ENCODE measurements at places on chromosomes 3 and 15. TPM values are rescaled to one million over a fixed set of nuclear protein-coding genes. Genes with fewer than 3 reads are reported as not detected.
A peak's percentile ranks its signal among the peaks of the same experiment; 100 is the strongest.

CCDC14 gene
- 25.8 TPM for total RNA-seq

KNG1 gene
- not detected for total RNA-seq

CIP2A gene
- 8.1 TPM for total RNA-seq

SCN11A gene
- 0.13 TPM for total RNA-seq

FGD5 gene
- total RNA-seq: 13.0 TPM

SI gene
- total RNA-seq: not detected

IQCH gene
- total RNA-seq: 13.7 TPM

EXD1 gene
- total RNA-seq: not detected

MKRN3 gene
- total RNA-seq: 0.44 TPM

GRCh38 chr3:197487911-197488391, 67.8 kb downstream of the BDH1 start:
- H3K27ac ChIP-seq: no peak overlapping the region
- peaks cover 18% of the 10 kb centered on the region for H3K4me1 ChIP-seq
- no peaks in the 10 kb centered on the region for H3K36me3 ChIP-seq

DNA sequence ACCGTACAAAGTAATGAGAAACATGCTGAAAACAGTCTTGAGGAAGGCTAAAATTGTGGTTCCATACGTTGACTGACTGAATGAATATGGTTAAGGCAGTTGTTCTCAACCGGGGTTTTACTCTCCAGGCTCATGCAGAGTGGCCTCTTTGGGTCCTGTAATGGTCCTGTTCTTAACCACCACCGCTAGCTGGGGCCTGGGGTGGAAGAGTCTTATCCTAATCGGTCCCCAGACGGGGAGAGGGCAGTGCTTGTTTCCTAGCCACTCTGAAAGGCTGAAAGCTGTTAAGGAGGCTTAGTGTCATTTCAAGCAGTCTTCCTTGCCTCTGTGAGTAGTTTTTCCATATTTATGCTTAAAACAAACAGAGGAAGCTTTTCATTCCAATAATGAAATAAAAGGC, 32.0 kb downstream of the SELENOT start:
- H3K36me3 ChIP-seq: no peaks in the 10 kb centered on the region
- no peak for DNase-seq
- no peak overlapping the region for H3K27ac ChIP-seq
- no peaks in the 10 kb centered on the region for H3K27me3 ChIP-seq

DNA sequence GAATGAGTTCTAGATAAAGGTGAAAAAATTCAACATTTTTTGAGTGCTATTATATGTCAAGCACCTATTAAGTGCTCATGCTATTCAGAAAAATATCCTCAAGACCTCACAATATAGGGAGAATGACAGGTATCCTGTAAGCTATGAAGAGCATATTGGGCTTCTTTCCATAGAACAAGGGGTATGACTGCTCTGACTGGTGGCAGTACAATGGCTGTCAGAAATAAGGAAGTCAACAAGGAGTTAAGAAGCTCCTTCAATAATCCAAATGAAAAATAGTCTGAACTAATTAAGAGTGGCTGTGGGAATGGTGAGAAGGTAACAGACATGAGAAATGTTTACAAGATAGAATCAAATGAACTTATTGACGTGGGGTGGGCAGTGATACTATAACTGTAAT, 24.7 kb downstream of the NPTN start:
- no peak for DNase-seq
- H3K36me3 ChIP-seq: no peaks in the 10 kb centered on the region
- peaks cover 42% of the 10 kb centered on the region for H3K4me1 ChIP-seq
- no peak overlapping the region for H3K27ac ChIP-seq

DNA sequence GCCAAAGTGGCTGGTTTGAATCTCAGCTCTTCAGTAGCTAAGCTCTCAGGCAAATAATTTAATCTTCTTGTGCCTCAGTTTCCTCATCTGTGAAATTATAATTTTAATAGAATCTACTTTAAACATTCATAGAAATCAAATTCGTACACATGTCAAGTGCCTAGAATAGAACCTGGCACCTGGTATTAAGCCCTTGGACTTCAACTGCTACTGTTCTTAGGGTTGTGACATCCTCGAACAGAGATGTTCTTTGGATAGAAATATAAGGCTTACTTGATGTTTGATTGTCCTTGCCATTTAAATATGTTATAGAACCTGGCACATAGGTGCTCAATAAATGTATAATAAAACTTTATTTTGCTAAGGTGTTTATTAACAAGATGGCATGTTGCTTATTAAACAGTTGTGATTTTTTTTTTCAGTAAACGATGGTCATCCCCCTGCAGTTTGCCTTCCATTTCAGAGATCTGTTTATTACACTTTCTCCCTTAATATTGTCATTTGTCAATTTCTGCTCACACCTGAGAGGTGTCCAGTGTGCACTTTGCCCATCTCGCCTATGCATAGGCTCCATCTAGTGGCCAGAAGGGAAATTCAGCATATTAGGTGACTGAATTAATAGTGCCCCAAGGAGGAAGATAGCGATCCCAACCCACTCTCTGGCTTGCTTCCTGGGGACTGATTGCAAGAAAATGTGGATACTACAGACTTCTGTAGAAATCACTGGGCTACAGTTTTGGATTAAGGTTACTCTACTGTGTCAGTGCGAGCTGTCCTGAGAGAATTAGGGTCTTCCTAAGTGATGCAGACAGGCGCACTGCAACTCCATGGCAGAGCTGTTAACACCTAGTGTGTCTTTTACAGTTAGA, 10.7 kb downstream of the IGF1R start:
- peaks cover 52% of the 10 kb centered on the region for H3K4me1 ChIP-seq
- H3K27ac ChIP-seq: no peak overlapping the region
- H3K4me3 ChIP-seq: no peak overlapping the region
- H3K27me3 ChIP-seq: no peaks in the 10 kb centered on the region
- DNase-seq: peak; percentile 27
- no peaks in the 10 kb centered on the region for H3K36me3 ChIP-seq

DNA sequence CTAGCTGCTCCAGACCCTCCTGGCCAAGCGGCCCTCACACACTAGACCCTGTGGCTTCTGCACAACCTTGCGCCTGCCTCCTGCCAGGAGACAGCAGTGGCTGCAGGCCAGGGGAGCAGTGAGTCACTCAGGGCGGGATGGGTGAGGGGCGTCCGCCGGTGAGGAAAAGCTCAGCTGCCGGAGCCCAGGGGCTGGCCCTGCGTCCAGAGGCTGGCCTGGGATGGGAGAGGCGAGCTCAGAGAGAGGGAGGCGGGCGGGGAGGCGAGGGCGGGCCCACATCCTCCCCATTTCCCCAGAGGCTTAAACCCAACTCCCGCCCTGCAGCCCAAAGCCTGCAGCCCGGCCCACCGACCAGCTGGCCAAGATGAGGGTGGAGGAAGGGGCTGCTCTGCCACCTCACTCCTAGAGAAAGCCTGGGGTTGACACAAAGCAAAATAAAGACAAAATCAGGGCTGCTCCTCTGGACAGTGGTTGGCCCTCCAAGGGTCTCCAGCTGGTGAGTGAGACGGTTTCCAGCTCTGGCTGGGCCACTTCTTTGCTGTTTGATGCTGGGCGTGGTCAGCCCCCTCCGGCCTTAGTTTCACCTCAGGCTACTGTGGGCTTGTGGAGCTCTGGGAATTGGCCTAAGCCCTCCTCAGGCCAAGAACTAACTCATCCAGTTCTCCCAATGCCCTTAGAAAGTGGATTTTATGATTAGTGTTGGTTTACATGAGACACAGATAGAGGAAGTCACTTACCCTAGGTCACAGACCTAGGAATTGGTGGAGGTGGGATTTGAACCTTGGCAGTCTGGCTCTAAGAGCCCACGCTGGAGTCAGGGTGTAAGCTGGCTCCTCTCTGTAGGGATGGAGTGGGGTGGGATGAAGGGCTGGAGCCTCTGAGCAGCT, 50.6 kb downstream of the IQSEC1 start:
- DNase-seq: peak; percentile 24
- no peak overlapping the region for H3K4me3 ChIP-seq
- H3K4me1 ChIP-seq: peaks cover 47% of the 10 kb centered on the region
- peak overlapping the region; percentile 8 for H3K27ac ChIP-seq
- no peaks in the 10 kb centered on the region for H3K36me3 ChIP-seq

GRCh38 chr3:57066471-57066870, 6.0 kb downstream of the SPATA12 start:
- no peaks in the 10 kb centered on the region for H3K36me3 ChIP-seq
- H3K4me1 ChIP-seq: peaks cover 51% of the 10 kb centered on the region
- no peak overlapping the region for H3K27ac ChIP-seq
- no peak for DNase-seq
- H3K27me3 ChIP-seq: no peaks in the 10 kb centered on the region
- no peak overlapping the region for H3K4me3 ChIP-seq

GRCh38 chr15:89205991-89206585, 15.3 kb downstream of the RLBP1 start:
- H3K4me3 ChIP-seq: no peak overlapping the region
- no peak overlapping the region for H3K27ac ChIP-seq
- no peaks in the 10 kb centered on the region for H3K27me3 ChIP-seq
- DNase-seq: no peak

DNA sequence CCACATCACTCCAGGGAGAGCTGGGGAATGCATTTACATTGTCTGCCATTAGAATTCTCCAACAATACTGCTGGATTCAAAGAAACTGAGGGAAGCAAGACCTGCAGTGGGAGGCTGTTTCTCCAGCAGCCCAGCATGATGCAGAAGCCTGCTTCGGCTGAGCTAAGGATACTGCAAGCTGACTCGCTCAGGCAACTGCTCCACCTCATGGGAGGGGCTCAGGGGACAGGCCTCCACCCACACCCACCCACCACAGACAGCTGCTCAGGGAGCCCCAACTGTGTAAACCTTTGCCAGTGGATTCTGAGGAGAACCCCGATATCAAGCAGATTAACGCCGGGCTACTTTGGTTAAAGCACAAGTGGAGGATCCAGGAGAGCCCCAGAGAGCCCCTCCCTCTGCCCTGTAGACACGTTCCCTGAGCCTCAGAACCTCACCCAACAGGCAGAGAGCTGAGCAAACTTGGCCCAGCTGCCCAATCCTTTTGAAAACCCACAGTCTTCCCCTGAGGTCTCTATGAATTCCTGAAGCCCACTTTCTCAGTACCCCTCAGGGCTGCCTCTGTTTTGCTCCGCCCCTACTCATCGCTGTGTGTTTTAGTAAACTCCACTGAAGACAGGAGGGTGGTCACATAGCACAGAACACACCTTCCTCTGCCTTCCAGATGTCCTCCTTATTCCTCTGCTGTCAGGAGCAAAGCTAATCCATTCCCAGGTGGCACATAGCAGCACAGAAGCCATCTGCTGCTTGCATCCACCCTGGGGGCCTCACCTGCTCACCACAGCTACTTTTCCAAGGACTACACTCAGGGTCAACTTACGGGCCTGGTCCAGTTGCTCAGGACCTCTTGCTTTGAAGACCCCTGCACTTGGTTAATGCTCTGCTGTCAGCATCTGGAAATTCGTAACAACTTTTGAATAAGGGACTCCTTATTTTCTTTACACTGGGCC, 269.0 kb downstream of the ABHD5 start:
- no peak overlapping the region for H3K27ac ChIP-seq
- no peaks in the 10 kb centered on the region for H3K27me3 ChIP-seq
- no peak for DNase-seq
- no peak overlapping the region for H3K4me3 ChIP-seq

- no peak overlapping the region for H3K27ac ChIP-seq
- no peaks in the 10 kb centered on the region for H3K36me3 ChIP-seq
- no peaks in the 10 kb centered on the region for H3K27me3 ChIP-seq
- peak; percentile 23 for DNase-seq
- H3K4me1 ChIP-seq: peaks cover 17% of the 10 kb centered on the region
- H3K4me3 ChIP-seq: no peak overlapping the region
Measured at GRCh38 chr15:48395521-48396011, 64.3 kb downstream of the DUT start.

DNA sequence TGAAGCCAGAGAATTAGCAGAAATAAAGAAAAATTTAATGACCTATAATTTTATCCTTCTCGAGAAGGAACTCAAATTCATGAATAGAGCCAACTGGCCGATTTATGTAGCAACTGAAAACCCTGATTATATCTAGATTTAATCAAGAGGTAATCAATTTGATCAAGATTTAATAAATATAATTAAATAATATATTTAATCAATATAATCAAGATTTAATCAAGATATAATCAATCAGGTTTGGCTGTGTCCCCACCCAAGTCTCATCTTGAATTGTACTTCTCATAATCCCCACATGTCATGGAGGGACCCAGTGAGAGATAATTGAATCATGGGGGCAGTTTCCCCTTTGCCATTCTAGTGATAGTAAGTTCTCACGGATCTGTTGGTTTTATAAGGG, 181.2 kb upstream of the CDIN1 start:
- H3K4me1 ChIP-seq: no peaks in the 10 kb centered on the region
- no peak overlapping the region for H3K27ac ChIP-seq
- no peaks in the 10 kb centered on the region for H3K27me3 ChIP-seq
- DNase-seq: no peak
- H3K4me3 ChIP-seq: no peak overlapping the region
